ENCODE measurements at places on chromosomes 16 and 17. TPM values are rescaled to one million over a fixed set of nuclear protein-coding genes. Genes with fewer than 3 reads are reported as not detected.

Gene CDH1
- total RNA-seq = not detected

Gene ADAD2
- not detected for total RNA-seq

Gene NAA60
- total RNA-seq = 34.4 TPM

Gene ORMDL3
- 57.2 TPM for total RNA-seq

Gene MT4
- not detected for total RNA-seq

Gene CCDC154
- total RNA-seq = 1.2 TPM

Gene BIRC5
- 70.0 TPM for total RNA-seq

Gene SLC6A2
- not detected for total RNA-seq

Gene RRN3
- 50.7 TPM for total RNA-seq

Gene EPN2
- 10.2 TPM for total RNA-seq

Gene G6PC1
- total RNA-seq = not detected

Gene HDAC5
- total RNA-seq = 20.7 TPM

Gene MARVELD3
- total RNA-seq = not detected

Gene KCNJ2
- total RNA-seq = not detected

Gene CTRB1
- not detected for total RNA-seq

Gene ACSM2B
- not detected for total RNA-seq
